ENCODE measurements at places on chromosomes 5 and 9. TPM values are rescaled to one million over a fixed set of nuclear protein-coding genes. Genes with fewer than 3 reads are reported as not detected.
A peak's percentile ranks its signal among the peaks of the same experiment; 100 is the strongest.

DNA sequence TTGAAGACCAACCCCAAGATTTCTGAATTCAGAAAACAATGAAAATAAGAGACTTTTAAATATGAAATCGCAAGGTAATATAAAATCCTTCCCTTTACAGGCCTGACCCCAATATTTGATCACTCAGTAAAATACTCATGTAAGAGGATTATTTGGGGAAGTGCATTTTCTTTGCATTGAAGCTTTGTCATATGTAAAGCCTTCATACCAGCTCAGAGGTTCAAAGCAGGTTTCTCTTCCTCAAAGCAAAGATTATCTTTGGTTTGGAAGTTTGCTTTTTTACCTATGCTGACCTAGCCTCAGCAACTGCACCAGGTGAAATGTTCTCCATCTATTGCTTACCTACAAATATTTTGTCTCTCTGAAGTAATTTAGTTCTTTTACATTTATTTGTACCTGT is 106.5 kb upstream of the PARP8 start:
- no peak for DNase-seq

The TMEFF1 gene
- 2.1 TPM for total RNA-seq

The CYSRT1 gene
- 1.1 TPM for total RNA-seq

The SAP30L gene
- 34.9 TPM for total RNA-seq

The CDX1 gene
- 0.24 TPM for total RNA-seq

DNA sequence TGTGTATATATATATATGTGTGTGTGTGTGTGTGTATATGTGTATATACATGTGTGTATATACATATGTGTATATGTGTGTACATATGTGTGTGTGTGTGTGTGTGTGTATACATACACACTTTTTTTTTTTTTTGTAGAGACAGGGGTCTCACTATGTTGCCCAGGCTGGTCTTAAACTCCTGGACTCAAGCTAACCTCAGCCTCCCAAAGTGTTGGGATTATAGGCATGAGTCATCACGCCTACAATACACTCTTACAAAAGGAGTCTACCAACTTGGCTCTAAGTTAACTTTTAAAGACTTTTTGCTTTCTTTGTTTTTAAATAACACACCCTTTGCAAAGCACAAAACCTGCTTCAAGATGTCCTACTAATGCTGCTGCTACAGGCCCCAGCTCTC is 2.1 kb downstream of the C9orf78 start:
- DNase-seq: no peak

The PRUNE2 gene
- 0.12 TPM for total RNA-seq

DNA sequence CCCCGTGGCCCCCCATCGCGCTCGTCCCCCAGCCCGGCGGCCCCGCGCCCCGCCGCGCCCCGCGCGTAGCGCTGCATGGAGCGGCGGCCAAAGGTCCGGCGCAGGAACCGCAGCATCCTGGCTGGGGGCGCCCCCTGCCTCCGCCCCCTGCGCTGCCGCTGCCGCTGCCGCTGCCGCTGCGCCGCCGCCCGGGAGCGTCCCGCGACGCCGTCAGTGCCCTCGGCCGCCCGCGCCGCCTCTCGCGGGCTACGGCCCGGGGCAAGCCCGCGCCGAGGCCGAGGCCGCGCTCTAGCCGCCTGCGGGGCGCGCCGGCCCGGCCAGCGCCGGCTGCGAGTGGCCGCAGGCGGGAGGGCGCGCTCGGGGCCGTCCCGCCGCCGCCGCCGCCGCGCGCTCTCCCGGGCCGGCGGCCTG is 523 bp downstream of the EPB41L4B start:
- no peak for DNase-seq

The LCP2 gene
- 2.5 TPM for total RNA-seq

GRCh38 chr9:26770821-26771220 is 121.8 kb downstream of the CAAP1 start:
- no peak for DNase-seq

The STKLD1 gene
- total RNA-seq: 1.7 TPM

The DCANP1 gene
- total RNA-seq: not detected

- DNase-seq: no peak
Observed at GRCh38 chr5:168054091-168054490, 237.4 kb upstream of the WWC1 start.

DNA sequence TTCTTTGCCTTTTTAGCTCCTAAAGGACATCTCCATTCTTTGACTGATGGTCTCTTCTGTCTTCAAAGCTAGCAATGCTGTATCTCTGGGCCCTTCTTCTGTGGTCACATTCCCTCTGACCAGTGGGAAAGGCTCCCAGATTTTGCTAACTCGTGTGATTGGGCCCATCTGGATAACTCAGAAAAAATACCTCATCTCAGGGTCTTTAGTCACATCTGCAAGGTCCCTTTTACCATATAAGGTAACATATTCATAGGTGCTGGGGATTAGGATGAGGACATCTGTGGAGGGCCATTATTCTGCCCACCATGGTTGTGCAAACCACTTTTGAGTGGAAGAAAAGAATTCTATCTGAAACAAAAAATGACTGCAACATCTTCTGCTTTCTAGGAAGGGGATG is 76.3 kb upstream of the MAMDC2 start:
- DNase-seq: no peak

- peak; percentile 22 for DNase-seq
Observed at GRCh38 chr9:88090151-88090581, 48.1 kb downstream of the SPATA31C2 start.

The SLCO4C1 gene
- under 0.01 TPM for total RNA-seq

GRCh38 chr9:135988493-135988892 is 27.3 kb upstream of the UBAC1 start:
- DNase-seq: no peak

- no peak for DNase-seq
Observed at GRCh38 chr5:13581914-13582313, 362.6 kb downstream of the DNAH5 start.

DNA sequence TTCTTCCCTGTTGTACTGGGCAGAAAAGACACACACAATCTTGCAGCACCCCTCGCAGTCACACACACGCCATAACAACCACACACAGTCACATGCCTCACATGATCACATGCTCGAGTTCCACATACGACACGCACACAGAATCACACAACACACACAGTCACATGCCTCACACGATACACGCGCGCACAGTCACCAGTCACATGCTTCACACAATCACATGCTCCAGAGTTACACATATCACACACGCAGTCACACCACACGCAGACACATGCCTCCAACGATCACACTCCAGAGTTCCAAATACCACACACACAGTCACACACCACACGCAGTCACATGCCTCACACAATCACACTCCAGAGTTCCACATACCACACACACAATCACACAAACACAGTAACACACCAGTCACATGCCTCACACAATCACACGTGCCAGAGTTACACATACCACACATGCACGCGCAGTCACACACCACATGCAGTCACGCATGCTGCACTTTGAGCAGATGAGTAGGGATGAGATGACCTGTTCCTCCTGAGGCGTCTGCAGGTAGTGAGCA is 49.0 kb upstream of the LRRC14B start:
- no peak for DNase-seq

The BTNL9 gene
- not detected for total RNA-seq

DNA sequence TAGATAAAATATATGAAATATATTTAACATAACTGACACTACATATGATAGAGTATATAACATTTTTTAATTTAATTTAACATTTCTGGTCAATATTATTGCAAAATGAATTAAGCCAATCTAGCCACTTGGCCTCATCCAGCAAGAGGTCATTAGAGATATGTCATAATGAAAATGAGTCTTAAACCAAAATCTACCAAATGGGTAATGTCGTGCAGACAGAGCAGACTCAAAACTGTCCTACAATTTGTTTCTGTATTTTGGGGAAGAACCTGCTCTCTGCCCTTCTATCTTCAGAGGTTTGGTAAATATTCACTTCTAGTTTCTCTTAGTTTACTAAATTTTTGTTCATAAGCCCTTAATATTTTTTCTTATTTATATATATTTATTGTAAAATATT is 61.4 kb downstream of the ARHGEF28 start:
- DNase-seq: no peak

DNA sequence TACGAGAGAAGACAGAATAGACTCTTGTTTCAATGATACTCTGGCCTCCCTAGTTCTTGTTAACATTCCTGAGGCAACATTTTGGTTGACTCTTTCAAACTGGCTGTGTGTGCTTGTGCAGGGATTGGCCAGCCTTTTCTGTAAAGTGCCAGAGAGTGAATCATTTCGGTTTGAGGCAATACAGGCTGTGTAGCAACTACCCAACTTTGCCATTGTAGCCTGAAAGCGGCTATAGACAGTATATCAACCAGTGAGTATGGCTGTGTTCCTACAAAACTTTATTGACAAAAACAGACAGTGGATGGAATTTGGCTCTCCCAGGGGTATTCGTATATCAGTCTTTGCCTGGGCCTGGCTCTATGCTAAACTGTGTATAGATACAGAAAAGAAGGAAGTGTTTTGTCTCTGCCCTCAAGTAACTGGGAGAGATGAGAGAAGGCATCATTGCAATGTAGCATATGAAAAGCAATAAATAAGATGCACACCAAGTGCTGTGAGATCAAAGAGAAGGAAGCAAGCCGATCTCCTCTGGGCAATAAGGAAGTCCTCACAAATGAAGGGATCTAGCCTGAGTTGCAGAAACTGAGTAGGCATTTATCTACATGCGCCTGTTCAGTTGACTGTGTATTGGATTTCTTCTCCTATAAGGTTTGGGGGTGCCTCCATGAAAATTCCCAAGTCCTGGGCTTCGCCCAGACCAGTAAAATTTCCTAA is 568.0 kb upstream of the KLF4 start:
- DNase-seq: peak; percentile 97

GRCh38 chr5:33726422-33727165 is 165.2 kb downstream of the ADAMTS12 start:
- DNase-seq: peak; percentile 82

DNA sequence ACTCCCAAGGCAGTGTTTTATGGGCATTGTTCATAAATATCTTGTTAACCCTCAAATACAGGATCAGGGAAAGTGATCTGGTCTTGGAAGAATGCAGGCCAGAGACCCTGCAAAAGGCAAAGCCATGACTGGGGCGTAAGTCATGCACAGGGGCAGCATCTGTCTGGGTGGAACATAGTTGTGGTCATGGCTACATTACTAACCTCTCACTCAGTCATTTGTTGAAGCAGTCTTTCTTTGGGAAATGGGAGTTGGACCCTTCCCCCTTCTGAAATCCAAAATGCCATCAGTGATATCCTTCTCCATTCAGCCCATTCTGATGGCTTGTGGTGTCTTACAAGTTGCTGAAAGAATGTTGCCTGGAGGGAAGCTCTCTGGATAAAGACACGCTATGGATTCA is 68.1 kb downstream of the GDNF start:
- peak; percentile 99 for DNase-seq

- no peak for DNase-seq
Observed at GRCh38 chr9:114386361-114386885, 1.4 kb downstream of the AKNA start.

The PCDHGB4 gene
- total RNA-seq: 12.0 TPM

DNA sequence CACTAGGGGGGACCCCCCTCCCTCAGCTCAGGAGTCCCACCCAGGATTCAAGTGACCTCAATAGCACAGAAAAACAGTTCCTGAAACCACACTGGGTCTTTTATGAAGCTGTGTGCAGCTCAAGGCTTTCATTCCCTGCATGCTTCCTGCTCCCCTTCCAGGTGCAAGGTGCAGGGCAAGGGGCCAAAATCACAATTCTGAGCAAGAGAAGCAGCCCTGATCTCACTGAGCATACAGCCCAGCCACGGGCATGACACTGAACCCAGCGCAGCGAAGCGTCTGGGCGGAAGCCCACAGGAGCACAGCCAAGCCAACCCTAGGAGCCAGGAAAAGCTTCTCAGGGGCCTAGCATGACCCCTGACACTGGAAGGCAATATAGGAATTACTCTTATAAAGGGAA is 62.9 kb downstream of the IRX2 start:
- DNase-seq: no peak

The ARL14EPL gene
- total RNA-seq: 0.20 TPM

GRCh38 chr9:137438591-137439157 is 2.5 kb downstream of the ENTPD8 start:
- DNase-seq: no peak

DNA sequence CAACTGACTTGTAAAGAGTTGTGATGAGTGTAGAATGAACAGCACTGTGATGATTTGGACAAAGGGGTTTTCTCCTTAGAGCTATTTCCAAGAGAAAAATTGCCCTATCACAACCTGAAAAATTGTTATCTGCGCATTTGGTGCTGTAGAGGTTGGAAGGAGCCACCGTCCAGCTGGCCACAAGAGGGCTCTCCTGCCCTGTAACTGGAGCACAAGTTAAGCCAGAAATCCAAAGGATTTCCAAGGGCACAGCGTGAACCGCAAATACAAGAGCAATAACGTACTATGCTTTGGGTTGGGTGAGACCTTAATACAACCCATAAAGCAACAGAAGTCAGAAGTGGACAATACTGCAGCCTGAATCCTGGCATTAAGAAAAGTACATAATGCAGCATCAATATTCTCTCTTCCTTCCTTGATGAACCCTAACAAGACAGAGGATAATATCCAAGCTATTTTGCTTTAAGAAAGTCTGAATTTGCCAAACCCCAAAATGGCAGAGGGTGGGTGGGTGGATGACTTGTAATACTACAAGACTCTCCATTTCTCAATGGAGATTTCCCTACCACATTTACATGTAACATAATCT is 56.8 kb upstream of the SMIM32 start:
- peak; percentile 51 for DNase-seq

- no peak for DNase-seq
Observed at GRCh38 chr9:126699401-126699881, 85.7 kb downstream of the LMX1B start.
